Activated T-cell treated with anti-CD3 and anti-CD28 coated beads, Interleukin-2, amount 50 U/mL, for 48 hours (primary cell): ENCODE measurements at places on chromosomes 2 and 18.

DNA sequence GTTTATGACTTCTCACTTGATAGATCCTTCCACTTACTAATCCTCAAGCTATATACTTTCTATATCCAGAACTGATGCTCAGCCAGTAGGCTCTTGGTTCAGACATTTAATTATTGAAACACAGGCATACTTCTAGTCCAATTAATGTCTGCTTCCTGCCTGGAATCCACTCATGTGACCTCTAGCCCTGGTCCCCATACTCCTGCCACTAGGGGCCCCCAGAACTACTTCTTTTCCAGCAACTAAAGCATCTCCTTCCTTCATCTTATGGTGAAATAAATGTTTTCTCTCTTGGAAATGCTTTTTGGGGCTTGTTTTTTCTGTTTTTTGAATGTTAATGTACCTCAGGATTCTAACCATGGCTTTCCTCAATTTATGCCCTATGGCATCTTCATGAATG lies 527.6 kb downstream of the SATB2 start:
- DNase-seq: no peak

DNA sequence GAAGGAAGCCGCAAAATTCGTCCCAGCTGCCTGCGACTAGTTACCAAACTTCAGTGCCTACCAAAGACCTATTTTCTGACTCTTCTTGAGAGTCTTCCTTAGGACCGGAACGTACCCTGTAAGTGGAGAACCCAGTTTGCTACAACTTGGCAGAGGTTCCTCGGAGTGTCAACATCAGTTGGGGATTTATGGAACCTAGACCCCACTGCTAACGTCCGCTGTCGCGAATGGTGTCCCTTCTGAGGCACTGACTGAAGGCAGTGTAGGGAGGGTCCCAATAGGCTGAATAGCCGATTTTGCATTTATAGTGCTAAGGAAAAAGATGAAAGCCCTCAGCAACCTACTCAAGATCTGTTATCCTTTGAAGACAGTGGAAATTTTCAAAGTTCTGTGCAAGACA lies 568 bp upstream of the STK17B start:
- DNase-seq: no peak

DNA sequence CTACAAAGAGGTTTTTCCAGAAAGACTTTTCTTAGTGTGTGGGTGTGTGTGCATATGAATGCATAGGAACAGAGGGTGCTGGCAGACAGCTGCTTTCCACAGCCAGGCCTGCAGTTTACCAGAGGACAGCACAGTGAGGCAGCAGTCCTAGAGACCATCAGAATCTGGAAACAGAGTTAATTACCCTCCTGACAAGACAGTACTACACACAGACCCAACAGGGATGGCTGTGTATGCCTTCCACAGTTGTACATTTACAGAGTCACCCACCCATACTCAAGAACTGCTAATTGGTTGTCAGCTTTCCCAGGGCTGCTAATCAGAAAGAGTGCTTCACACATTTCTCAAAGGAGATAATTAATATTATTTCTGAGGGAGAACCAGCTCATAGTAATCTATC lies 104.7 kb downstream of the FEZ2 start:
- no peak for DNase-seq

DNA sequence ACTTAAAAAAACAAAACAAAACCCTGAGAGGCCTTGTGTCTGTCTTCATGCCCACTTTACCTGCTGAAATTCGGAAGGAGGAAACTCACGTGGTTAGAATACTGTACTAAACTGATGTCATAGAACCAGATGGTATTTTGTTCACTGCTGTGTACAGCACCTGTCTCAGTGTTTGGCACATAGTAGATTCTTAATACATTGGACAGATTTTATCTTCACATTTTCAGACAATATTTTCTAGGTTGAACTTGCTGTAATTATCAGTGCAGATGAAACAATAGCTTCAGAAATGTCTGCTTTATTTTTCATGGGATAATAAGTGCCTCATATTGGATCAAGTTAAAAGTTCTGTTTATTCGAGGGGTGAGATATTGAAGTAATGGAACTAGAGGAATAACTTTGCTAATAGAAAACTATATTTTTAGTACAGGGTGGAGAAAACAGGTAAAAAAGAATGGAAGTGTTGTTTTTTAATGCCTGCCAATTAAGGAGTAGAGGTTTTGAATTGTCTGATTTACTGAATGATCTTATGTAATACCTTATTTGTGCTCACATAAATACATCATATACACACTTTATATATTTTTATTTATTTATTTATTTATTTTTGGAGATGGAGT lies 23.7 kb downstream of the DDX1 start:
- no peak for DNase-seq

DNA sequence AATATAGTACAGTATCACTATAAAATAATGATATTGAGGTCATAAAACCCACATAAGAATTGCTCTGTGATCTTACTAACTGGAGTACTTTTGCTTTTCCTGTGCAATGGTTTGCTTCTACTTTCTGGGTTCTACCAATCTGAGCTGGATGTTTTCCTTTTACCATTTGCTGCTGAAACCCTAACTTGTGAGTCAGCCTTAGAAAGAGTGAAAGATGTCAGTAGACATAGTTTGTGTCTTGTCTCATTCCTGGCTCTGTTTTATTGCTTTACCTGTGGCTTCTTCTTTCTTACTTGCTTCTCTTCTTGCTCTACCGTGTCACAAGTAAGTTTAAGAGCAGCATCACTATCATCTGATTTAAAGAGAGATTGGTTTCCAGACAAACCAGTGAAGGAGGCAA lies 61.0 kb downstream of the MBD2 start:
- no peak for DNase-seq

DNA sequence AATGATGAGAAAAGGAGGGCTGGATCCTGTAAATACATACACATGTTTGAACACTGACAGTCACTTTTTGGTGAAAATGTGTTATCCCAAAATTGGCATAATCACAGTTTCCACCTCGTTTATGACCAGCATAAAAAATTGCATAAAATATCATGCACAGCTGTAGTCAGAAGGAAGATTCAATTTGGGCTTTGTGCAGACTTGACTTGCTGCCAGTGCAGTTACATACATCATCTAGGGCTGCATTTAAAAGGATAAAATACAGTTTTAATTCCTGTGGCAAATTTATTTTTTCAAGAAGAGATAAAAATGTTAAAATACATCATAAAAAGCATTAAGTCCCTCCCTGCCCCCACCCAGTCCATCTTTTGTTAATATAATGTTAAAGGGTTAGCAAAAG lies 103.8 kb downstream of the VWC2L start:
- no peak for DNase-seq

GRCh38 chr2:68700560-68700959 lies 34.1 kb upstream of the ARHGAP25 start:
- no peak for DNase-seq

GRCh38 chr2:163347982-163348856 lies 387.6 kb downstream of the FIGN start:
- peak; percentile 12 for DNase-seq

DNA sequence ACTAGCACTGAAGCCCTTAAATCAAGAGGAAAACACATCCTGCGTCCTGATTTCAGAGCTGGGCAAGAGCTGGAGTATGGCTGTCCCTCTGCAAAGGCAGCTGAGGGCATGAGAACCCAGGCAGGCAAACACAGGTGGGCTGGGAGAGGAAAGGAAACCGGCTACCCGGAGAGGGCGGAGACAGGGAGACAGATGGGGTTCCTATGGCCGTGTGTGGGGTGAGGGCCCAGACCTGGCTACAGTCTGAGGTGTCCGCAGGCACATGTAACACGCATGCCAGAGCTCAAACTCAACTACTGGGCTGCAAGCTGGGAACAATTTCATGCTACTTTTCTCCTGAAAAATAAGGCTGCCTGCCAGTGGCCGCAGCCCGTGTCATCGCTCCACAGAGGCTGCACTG lies 2.7 kb downstream of the COPS9 start:
- DNase-seq: peak; percentile 13

GRCh38 chr18:67035026-67035425 lies 431.1 kb upstream of the CDH19 start:
- DNase-seq: no peak

DNA sequence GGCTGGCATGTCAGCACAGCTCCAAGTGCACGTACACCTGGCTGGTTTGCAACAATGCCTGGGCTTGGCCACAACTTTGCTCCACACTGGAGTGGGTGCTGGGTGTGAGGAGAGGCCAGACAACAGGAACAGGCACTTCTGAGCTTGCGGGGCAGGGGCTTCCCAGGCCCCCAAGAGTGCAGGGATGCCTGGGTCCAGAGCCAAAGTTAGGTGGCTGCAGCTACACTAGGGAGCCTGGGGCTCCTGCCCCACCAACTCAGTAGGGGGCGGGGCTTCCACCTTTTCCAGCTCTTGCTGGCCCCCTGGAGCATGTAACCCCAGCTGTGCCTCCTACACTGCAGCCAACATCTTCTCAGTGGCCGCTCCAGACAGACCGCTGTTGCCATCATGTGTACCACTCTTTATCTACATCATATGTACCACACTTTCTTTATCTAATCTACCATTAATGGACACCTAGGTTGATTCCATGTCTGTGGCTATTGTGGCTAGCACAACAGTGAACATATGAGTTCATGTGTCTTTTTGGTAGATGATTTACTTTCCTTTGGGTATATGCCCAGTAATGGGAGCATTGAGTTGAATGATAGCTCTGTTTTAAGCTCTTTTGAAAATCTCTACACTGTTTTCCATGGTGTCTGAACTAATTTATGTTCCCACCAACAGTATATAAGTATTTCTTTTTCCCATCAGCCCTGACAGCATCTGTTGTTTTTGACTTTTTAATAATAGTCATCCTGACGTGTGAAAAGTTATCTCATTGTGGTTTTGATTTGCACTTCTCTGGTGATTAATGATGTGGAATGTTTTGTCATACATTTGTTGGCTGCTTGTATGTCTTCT lies 87.9 kb downstream of the ZNF804A start:
- DNase-seq: no peak

- DNase-seq: no peak
Measured at GRCh38 chr2:6986912-6987361, 69.7 kb downstream of the RNF144A start.

GRCh38 chr18:72675394-72675793 lies 131.3 kb upstream of the CBLN2 start:
- no peak for DNase-seq

DNA sequence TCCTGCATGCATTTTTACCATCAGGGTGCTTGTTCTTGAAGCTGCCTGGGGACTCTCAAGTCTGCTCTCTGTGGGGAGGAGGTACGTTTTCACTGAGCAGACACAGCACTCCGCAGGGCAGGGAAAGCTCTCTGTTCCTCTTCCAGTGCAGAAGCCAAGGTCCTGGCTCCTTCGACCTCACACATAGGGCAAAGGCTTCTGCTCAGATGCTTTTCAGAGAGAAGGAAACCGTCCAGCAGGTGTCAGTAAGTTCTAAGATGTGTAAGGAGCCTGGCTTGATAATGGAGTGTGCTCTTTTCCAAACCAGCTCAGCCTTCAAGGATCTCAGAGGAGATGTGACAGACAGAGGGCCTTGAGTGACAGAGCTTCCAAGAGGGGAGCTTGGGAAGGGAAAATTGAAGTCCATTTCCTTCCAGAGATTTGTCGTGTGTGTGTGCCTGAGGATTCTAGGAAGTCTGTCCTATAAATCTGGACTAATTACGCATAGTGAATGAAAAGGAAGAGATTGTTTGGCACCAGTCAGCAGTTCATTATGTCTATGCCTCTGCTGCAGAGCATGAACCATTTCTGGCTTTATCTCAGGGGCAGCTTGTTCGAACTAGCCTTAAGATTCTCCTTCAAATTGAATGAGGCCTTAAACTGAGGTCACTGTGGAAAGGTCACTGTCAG lies 67.3 kb upstream of the UPP2 start:
- no peak for DNase-seq

- DNase-seq: peak; percentile 73
Measured at GRCh38 chr2:240622531-240623235, 2.6 kb upstream of the GPR35 start.

DNA sequence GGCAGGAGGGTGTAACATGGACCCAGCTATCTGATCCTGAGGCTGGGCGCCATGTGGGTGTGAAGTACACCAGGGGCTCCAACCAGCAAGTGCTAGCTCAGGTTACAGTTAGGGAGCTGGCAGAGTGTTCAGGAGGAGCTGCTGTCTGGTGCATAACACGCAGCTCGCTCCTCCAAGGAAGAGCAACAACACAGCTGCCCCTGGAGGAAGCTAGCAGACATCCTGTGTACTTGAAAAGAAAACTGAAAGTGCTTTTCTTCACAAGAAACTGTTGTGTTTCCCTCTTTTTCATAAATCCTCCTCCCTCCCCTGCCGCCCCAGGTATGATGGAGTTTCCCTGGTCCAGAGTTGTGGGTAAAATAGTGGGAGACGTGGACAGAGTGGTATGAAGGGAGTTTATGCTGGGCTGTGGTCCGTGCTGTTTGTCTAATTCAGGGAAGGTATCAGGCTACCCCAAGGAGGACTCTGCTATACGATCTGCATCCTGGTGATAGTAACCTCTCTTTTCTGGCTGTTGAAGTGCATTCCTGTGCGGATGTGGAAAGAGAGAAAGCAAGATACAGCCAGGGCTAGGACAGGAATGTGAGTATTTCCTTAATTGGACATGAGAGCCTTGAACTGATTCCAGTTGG lies 6.1 kb upstream of the LBH start:
- peak; percentile 63 for DNase-seq

DNA sequence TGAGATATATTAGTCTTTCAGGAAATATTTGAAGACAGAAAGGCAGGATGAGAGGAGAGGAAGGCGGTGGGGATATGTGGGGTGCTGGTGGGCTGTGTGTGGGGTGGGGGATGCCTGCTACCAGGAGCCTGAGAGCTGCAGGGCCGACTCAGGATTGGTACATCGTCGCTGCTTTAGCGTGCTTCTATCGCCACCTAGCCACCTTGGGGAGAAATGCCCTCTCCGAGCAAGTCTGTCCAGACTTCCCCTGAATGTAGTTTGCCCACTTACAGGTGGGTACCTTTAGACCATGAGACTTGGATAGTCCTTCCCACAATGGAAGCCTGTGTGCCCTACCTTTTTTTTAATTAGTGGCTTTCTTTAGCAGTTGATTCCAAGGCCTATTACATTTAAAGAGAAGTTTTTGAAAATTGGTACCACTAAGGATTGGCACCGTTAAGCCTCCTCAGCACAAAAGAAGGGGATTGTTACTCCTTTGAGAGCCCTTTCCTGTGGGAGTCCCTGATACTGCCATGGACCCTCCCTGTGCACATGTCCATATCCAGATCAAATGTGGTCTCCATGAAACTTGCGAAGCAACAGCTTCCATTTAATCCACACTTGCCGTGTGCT lies 114.1 kb upstream of the NDUFV2 start:
- DNase-seq: peak; percentile 66

GRCh38 chr2:177338177-177338721 lies 54.3 kb upstream of the AGPS start:
- DNase-seq: no peak

- no peak for DNase-seq
Measured at GRCh38 chr18:51857989-51858388, 482.0 kb upstream of the DCC start.

- DNase-seq: no peak
Measured at GRCh38 chr18:70172225-70172624, 33.3 kb downstream of the RTTN start.
